ENCODE measurements at places on chromosomes 16 and 17.

DNA sequence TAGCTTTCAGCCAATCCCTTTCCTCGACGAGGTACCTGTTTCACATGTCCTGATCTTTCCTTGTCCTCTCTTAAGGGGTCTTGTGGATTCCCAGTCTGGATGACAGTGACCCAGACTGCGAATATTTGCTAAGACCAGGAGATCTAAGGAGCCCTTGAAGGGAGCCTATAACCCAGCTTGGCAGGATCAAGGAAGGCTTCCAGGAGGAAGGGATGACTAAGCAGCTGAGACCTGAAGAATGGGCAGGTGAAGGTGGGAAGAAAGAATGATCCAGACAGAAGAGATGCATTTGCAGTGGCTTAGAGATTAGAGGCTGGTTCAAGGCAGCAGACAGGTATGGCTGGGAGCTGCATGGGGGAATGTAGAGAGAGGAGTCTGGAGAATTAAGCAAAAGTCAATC lies 1.9 kb upstream of the PDK2 start:
- DNase-seq, result no peak

- DNase-seq, result peak; percentile 62
These were observed at the start of gene CDH5 for GRCh38 chr16:66366433-66367299. Gene CDH5, plus strand, starts transcription at chr16:66366691. Its CDS starts 12,647 bp downstream, at chr16:66379338.

DNA sequence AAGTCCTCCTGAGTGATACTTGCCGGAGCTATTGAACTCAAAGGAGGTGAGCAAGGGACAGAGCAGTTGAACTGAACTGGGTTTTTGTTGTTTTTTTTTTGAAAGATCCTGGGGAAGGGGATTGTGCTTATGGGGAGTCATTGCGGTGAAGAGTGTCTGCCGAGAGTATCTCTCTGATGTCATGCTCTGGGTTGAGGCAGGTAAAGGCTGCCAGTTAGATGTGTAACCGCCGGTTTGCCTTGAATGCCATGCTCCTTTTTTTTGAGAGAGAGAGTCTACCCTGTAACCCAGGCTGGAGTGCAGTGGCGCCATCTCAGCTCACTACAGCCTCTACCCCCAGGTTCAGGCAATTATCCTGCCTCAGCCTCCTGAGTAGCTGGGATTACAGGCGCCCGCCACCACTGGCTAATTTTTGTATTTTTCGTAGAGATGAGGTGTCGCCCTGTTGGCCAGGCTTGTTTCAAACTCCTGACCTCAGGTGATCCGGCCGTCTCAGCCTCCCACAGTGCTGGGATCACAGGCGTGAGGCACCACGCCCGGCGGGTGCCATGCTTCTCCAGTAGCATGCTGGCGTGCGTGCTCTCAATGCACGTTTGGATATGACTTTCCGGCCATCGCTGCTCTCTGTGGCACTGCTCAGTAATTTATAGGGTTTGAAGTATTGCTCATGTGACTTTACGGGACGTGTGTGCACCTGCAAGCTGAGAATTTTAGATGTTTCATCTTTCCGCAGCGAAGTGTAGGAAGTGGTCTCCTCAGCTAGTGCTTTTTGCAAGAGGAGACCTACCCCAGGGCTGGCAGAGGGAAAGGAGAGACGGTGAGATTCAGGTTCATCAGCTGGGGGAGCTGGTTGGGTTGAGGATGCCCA lies 8.5 kb downstream of the ZC3H18 start:
- no peak for DNase-seq

DNA sequence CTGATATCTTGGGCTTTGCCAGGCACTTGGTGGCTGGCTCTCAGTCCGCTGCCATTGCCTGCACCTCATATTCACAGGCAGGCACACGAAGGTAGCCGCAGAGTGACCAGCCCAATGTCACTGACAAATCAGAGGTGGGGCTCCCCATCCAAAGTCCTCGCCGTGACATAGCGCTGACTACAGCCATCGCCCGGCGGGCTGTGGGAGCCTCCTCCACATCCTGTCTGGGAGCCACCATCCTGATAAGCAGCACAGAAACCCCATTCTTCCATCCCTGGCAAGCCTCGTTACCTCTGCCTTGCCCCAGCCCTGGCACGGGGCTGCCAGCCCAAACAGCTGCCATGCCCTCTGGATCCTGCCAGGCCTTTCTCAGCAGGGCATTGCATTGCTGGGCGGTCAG lies 437.8 kb downstream of the SLC39A11 start:
- DNase-seq, result no peak

DNA sequence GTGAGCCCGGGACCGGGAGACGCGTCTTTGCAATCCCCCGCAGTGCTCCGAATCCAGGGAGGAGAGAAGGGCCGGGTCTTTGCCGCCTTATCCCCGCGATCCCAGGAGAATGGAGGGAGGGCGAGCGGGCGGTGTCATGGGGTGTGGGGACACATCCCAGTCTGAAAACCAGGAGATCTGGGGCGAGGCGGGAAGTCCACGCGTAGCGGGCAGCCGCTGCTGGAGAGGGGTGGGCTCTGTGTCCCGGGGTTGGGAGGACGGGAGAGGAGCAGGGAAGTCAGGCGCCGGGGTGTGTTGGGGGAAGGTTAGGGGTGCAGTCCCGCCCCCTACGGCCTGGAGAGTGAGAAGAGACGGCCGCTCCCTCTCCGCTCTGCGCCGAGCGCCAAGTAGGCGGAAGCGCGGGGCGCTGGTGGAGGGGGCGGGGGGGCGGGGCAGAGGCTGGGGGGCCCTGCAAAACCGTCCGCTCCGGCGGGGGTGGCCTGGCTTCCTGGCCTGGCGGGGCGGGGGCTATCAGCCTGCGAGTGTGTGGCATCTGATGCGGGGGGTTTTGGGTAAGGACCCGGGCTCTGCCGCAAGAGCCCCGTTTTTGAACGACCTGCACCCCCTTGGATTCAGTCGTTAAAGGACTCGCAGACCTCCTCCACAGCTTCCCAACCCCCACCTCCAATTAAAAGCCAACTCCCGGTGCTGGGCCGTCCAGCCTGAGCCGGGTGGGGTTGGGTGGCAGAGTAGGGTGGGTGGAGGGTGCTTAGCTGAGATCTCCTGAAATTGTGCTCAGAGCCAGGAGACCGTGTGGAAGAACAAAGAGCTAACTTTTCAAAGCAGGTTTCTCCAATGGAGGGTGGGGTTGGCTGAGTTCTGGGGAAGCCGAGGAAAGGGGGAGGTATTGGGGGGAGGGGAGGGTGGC lies 654 bp downstream of the LASP1 start:
- peak; percentile 79 for DNase-seq

DNA sequence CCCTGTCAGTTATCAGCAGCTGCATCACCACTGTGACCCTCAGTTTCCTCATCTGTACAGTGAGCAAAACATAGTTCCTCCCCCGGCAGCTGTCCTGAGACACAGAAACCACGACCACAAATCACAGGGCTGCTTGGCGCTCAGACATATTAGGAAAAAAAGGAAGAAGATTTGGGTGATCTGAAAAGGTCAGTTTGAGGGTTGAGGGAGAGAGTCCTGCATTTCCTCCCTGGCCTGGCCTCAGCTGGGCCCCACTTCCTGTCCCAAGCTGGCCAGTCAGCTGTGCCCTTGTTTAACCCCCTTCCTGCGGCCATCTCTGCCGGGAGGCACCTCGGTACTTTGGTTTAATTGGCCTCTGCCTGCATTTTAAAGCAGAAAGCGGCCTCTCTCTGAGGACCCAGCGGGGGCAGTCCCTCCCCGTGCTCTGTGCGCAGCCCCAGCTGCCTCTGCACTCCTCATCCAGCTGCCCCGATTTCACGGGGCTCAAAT lies 24.0 kb upstream of the CIBAR2 start:
- no peak for DNase-seq

DNA sequence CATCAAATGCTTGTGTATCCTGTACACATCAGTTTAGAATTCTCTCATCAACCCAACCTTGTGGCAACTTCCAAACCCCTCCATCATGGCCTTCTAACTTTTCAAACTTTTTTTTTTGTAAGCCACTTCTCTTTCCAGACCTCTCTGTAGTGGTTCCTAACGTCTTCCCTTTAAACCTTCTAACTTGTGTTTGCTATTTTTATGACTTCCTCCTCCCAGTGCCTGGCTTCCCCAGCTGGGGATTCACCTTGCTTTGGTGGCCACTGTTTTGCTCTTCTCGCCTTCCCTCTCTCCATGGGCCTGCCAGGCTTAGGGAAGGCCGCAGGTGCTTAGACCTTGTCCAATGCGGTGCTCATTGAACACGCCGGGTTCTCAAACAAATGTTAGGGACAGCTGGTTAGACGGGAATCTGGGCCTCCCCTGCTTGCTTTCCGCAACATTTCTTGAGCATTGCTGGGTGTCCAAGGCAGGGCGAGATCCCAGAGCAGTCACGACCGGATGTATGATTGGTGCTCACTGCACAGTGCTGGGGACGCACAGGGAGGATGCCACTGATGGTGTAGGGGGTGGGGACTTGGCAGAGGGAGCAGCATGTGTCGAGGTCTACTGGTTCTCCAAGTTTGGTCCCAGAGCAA lies 1.1 kb upstream of the XYLT2 start:
- DNase-seq, result no peak

- DNase-seq, result no peak
These were observed 13.4 kb downstream of the WFDC1 start for GRCh38 chr16:84308120-84308519.

DNA sequence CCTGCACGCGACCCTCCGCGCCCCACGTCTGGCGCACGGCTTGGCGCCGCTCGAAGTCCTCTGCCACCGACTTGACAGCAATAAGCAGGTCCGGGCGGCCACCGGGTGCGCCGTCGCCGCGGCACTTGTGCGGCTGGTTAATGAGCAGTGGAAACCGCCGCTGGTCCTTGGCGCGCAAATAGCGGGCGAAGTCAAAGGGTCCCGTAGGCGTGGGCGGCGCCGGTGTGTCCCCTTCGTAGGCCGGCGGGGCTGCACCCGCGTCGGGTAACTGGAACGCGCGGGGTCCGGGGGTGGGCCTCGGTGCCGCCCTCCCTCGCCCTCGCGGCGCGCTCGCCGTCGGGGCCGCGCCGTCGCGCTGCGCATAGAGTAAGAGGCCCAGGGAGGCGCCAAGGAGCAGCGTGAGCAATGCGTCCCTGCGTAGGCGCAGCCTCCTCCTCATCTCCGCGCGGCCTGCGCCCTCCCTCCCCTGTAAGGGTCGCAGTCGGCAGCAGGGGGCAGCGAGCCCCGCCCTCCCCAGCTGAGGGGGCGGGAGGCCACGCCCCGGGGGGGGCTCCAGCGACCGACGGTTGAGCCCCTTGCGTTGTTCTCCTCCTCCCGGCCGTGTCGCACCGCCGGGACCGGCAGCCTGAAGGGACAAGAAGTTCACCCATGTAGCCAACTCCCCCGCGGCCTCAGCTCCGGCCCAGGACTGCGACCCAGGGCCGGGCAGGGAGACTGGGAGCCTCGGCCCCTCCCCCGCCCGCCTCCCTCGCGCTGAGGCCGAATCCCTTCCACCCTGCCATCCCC lies 558 bp downstream of the B3GNT9 start:
- peak; percentile 69 for DNase-seq

DNA sequence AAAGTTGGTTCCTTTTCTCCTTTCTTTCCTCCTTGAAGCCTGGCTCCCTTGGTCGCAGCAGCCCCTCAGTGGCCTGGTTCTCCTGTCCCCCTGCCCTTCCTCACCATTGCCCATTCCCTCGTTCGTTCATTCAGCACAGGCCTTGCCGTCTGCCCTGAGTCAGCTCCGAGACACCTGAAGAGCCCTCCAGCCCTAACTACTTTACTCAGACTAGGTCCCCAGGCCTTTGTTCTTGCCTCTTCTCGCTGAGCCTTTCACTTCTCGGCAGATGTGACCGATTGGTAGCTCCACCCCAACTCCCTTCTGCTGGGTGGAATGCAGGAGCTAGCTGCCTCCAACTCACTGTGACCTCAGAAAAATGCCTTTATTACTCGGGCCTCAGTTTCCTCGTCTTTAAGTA lies 7.0 kb upstream of the ADAM11 start:
- DNase-seq, result no peak

DNA sequence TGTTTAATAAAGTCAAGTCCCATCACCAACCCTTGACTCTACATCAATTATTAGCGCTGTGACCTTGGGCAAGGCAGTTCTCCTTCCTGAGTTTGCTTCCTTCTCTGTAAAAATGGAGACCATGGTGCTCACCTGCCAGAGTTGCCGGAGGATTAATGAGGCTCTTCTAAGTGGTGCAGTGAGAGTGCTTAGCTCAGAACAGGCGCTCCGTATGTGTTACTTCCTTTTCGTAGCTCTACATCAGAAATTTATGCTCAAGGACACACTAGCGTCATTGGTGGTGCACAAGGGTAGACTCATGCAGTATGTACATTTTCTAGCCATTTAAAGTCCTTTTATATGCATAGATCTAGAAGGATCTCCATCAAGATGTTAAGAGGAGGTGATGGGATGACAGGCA lies 17.4 kb upstream of the CMIP start:
- no peak for DNase-seq

DNA sequence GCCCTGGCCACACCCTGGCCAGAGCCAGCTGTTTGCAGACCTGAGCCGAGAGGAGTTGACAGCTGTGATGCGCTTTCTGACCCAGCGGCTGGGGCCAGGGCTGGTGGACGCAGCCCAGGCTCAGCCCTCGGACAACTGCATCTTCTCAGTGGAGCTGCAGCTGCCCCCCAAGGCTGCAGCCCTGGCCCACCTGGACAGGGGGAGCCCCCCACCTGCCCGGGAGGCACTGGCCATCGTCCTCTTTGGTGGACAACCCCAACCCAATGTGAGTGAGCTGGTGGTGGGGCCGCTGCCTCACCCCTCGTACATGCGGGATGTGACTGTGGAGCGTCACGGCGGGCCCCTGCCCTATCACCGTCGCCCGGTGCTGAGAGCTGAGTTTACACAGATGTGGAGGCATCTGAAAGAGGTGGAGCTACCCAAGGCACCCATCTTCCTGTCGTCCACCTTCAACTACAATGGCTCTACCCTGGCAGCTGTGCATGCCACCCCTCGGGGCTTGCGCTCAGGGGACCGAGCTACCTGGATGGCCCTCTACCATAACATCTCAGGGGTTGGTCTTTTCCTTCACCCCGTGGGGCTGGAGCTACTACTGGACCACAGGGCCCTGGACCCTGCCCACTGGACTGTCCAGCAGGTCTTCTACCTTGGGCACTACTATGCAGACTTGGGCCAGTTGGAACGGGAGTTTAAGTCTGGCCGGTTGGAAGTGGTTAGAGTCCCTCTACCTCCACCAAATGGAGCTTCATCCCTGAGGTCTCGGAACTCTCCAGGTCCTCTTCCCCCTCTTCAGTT lies 578 bp downstream of the AOC2 start:
- no peak for DNase-seq

- DNase-seq, result no peak
These were observed 9.0 kb upstream of the AMZ2 start for GRCh38 chr17:68238871-68239253.

DNA sequence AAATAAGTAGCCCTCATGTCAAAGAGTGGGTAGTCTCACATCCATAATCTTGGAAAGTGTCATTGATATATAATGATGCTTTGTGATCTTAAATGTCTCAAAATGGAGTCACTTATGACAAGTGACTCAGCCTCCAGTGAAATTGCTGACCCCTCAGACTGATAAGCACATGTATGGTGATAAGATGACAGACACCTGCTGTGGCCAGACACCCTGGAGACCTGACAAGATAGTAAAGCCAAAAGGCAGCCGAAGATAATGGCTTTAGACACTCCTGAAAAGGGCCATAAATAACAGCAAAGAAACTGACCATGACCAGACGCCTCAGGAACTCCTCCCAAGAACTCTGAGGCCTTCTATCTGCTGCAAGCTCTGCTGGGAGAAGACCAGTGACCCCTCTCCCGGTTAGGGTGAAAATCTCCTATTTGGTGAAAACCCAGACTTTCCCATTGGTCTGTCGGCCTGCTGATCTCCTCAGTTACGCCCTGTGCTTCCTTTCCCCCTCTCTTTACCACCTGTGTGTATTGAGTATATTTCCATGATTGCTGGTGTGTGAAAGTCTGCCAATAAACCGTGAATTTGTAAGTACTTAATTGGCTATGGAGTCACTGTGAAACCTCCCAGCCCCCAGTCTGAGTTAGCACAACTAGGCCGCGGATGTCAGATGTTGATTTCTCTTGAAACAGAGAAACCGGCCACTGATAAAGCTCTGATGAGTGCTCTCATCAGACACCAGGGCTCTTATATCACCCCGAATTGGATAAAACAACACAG lies 226.7 kb upstream of the MYOCD start:
- DNase-seq, result no peak
